Caki2 (cell line): ENCODE measurements at places on chromosomes 7 and 10. TPM values are rescaled to one million over a fixed set of nuclear protein-coding genes. Genes with fewer than 3 reads are reported as not detected.

DNA sequence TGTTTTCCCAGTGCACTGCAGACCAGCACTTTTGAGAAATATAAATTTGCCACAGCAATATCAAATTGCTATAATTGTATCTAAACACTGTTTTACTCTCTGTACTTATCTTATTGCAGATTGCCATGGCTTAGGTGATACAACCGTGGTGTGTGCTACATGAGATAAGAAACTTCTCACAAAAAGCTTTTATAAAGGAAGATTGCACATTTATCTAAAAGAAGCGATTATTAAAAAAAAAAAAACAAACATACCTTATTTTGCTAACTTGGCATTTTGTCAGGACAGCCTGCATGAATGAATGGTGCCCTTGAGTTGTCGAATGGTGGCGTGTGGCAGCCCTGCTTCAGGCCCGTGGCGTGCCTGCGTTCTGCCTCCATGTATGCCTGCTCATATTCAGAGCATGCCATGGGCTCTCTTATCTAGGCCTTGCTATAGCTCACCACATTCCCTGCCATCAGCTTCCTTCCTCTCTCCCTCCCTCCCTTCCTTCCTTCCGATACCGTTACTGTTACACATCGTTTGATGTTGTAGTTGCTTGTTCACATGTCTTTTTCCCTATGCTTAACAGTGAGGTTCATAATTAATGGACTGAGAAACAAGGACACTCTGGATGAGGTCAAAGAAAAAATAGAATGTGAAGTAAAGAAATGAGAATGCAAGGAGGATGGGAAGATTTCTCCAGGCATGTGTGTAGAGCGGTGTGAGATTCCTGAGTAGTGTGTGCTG, 34.9 kb downstream of the PRKAR2B start:
- no peak for DNase-seq

DNA sequence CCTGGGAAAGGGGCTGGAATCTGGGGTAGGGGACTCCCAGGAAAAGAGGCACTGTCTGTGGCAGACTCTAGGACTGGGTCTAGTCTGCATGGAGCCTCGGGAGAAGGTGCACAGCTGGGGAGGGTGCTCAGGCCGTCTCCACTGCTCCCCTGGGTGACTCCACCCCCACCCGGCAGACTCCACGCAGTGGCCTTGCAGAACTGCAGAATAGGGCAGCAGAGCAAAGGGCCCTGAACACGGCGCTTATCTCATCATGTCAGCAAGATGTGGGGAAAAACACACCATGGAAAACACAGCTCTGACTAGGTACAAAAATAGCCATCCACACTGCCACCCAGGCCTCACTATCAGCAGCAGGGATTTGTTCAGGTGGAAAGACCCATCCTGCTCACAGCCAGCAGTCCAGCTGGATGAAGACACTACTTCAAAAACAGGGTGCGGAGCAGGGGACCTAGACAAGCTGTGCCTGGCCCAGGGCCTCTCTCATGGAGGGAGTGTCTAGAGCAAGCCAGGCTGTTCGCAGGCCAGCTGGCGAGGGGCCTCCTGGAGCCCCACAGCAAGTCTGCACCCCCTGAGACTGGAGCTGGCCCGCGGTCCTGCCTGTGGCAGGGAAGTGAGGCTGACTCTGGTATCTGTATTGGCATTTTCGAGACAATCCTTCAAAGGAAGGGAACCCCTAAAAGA, 11.7 kb downstream of the MAT1A start:
- DNase-seq = no peak

DNA sequence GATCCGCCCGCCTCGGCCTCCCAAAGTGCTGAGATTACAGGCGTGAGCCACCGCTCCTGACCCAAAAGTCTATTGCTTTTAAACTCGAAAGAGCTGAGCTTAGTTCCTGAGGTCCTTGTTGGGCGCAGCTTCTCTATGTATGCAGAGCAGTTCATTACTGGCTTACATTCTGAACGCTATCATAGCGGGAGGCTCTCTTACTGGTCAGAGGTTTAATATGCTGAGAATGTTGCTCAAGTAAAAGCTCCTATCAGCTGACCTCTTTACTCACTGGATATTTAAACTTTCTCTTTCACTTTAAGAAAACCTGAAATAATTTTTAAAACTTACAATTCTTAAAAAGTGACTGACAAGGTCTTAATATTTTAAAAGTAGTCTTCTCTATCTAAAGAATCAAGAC, 160.8 kb upstream of the WNT16 start:
- DNase-seq = no peak

DNA sequence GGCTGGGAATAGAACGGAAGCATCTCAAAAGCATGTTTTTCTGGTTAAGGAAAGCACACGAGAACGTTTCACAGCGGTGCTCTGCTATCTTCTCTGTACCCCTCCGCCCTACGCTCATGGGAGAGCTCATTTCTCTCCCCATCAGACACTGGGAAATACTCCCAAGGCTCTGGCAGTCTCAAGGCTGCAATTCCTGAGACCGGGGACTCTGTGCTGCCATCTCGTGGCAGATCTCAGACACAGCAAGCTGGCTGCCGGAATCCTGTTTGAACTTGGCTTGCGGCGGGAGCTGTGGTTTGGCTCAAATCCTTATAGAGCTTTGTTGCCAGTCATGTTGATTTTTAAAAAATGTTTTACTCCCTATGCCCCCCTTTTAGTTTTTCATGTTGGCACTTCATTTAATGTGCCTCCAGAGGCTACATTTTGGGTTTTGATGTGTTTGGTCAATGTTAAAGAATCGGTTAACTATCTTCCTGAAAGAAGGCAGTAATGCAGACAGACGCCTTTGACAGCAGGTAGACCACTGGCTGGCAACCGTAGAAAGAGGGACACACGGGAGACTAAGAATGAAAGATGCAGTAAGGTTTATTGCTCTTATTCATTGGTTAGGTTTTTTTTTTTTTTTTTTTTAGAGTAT, 27.6 kb downstream of the BMPER start:
- peak; percentile 70 for DNase-seq

The HSPB1 gene
- 173 and 177 TPM in 2 replicates for total RNA-seq

DNA sequence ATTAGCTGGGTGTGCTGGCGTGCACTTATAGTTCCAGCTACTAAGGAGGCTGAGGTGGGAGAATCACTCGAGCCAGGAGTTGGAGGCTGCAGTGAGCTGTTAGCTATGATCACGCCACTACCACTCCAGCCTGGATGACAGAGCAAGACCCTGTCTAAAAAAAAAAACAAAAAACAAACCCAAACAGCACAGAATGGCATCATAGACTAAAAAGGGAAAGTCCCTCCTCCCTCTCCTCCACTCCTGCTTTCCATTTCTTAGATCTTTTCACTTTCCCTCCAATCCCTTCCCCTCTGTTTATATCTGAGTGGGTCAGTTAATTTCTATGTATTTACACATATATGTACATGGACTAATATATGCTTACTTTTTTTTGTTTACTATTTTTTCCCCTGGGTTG, 10.4 kb upstream of the PIP4K2A start:
- no peak for DNase-seq

The RPEL1 gene
- not detected in 2 replicates for total RNA-seq

GRCh38 chr10:58780476-58780875, 267.8 kb downstream of the BICC1 start:
- DNase-seq = no peak

The ABCB4 gene
- total RNA-seq = 0.03 TPM in 1 of 2 replicates, not detected in the other

The OPN4 gene
- total RNA-seq = 0.17 TPM in 1 of 2 replicates, not detected in the other

The C10orf143 gene
- 4.8 TPM in 1 of 2 replicates, not detected in the other for total RNA-seq

The ENO4 gene
- 0.07 TPM in 1 of 2 replicates, not detected in the other for total RNA-seq

- no peak for DNase-seq
Measured at GRCh38 chr10:128318366-128318765, 192.1 kb upstream of the MKI67 start.

DNA sequence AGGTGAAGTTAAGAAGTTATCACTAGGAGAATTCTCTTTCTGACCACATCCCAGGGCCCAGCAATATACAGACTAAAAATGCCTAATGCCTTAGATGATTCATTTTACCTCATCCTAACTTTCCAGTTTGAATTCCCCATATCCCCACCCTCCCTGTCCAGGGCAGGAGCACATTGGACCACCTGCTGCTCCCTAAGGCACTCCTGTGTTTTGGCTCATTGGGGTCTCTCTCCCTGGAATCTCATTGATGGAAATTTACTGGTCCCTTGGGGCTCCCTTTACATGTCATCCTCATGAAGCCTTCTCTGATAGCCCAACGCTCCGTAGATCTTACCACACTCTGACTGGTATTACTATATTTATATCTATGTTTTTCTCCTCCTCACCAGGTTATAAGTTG, 2.7 kb downstream of the IL2RA start:
- no peak for DNase-seq

The HOXA3 gene
- total RNA-seq = 3.3 and 32.9 TPM in 2 replicates

The CDC14C gene
- total RNA-seq = not detected in 2 replicates

- peak; percentile 21 for DNase-seq
Measured at GRCh38 chr7:80014511-80014910, 120.1 kb upstream of the GNAI1 start.

GRCh38 chr10:14601872-14602725, 172.6 kb downstream of the FAM107B start:
- peak; percentile 79 for DNase-seq

The NPY gene
- total RNA-seq = not detected in 2 replicates
